ENCODE measurements at places on chromosomes 1 and 21.
A peak's percentile ranks its signal among the peaks of the same experiment; 100 is the strongest.

DNA sequence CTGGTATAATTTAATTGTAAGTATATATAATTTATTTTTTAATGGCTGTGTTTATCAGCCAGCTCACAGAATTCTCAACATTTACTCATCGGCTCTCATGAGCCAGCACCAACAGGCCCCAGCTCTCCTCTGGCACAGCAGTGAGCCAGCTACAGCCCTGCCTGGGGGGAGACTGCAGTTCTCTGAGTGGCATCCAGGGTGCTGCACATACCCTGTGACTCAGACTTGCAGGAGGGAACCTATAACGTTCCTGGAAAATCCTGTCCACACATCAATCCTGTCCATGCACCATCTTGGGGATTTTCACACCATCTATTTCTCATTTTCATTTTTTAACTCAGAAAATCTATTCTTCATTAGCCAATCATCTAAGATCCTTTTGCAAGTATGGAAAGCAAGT is 36.5 kb downstream of the FHAD1 start:
- H3K36me3 ChIP-seq, result no peaks in the 10 kb centered on the region
- H3K27me3 ChIP-seq, result no peaks in the 10 kb centered on the region
- DNase-seq, result no peak
- no peak overlapping the region for H3K27ac ChIP-seq
- peaks cover 10% of the 10 kb centered on the region for H3K4me1 ChIP-seq
- no peak overlapping the region for H3K4me3 ChIP-seq

GRCh38 chr1:231533240-231533639 is 4.8 kb downstream of the TSNAX start:
- DNase-seq, result no peak
- H3K36me3 ChIP-seq, result peaks cover 21% of the 10 kb centered on the region
- H3K4me3 ChIP-seq, result no peak overlapping the region
- H3K27ac ChIP-seq, result no peak overlapping the region
- peaks cover 5% of the 10 kb centered on the region for H3K4me1 ChIP-seq

GRCh38 chr1:58248072-58248471 is 298.5 kb downstream of the OMA1 start:
- no peaks in the 10 kb centered on the region for H3K27me3 ChIP-seq
- no peaks in the 10 kb centered on the region for H3K4me1 ChIP-seq
- no peaks in the 10 kb centered on the region for H3K36me3 ChIP-seq
- H3K27ac ChIP-seq, result no peak overlapping the region
- H3K4me3 ChIP-seq, result no peak overlapping the region

DNA sequence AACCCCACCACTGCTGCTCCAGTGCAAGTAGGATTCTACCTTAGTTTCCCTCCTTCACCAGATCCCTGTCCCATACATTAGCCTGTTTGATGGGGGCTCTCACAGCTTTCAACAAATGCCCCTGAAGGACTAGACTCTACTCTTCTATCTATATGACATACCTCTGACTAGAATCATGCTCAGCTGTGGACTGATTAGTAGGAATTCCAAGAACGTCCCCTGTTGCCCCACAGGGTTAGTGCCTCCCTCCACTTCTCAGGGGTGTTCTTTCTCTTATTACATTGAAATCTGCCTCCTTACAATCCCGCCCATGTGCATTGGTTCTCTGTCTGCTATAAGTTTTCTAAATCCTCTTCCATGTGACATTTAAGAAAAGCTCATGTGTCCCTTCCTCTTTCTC is 375.9 kb upstream of the DUSP10 start:
- H3K27me3 ChIP-seq, result peaks cover 3% of the 10 kb centered on the region
- no peak overlapping the region for H3K4me3 ChIP-seq
- no peak overlapping the region for H3K27ac ChIP-seq
- no peaks in the 10 kb centered on the region for H3K36me3 ChIP-seq
- no peaks in the 10 kb centered on the region for H3K4me1 ChIP-seq

- H3K4me3 ChIP-seq, result no peak overlapping the region
- H3K27me3 ChIP-seq, result no peaks in the 10 kb centered on the region
- H3K27ac ChIP-seq, result no peak overlapping the region
- peaks cover 47% of the 10 kb centered on the region for H3K4me1 ChIP-seq
Observed at GRCh38 chr1:23098463-23099170, 70.0 kb downstream of the LUZP1 start.

- H3K36me3 ChIP-seq, result peaks cover 2% of the 10 kb centered on the region
- H3K27ac ChIP-seq, result no peak overlapping the region
- H3K27me3 ChIP-seq, result no peaks in the 10 kb centered on the region
- DNase-seq, result no peak
- peaks cover 15% of the 10 kb centered on the region for H3K4me1 ChIP-seq
Observed at GRCh38 chr1:93598861-93599439, 82.7 kb downstream of the BCAR3 start.

- no peak for DNase-seq
- H3K4me1 ChIP-seq, result no peaks in the 10 kb centered on the region
- H3K27me3 ChIP-seq, result no peaks in the 10 kb centered on the region
Observed at GRCh38 chr1:54610048-54610447, 13.3 kb downstream of the FAM151A start.

- no peak overlapping the region for H3K4me3 ChIP-seq
- DNase-seq, result no peak
- no peaks in the 10 kb centered on the region for H3K27me3 ChIP-seq
Observed at GRCh38 chr21:36204980-36205379, 48.4 kb downstream of the DOP1B start.

GRCh38 chr1:21903638-21904453 is 33.3 kb downstream of the HSPG2 start:
- H3K27me3 ChIP-seq, result no peaks in the 10 kb centered on the region
- peaks cover 39% of the 10 kb centered on the region for H3K36me3 ChIP-seq
- H3K4me3 ChIP-seq, result no peak overlapping the region
- H3K27ac ChIP-seq, result no peak overlapping the region
- no peak for DNase-seq

DNA sequence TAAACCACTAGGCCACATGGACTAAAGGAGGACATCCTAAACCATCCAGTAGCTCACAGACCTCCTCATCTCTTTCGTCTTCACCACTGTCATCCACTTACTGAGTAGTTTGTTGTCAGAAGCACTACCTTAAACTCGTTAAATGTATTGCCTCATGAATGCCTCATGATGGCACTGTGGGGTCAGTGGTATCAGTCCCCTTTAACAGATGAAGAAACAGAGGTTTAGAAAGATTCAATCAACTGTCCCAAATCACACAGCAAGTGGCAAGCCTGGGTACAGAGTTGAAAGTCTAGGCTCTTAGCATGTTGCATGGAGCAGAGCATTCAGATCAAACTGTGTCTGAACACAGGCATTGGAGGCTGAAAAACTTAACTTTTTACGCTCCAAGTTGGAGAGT is 183.6 kb upstream of the KIAA0040 start:
- no peak overlapping the region for H3K27ac ChIP-seq
- no peak overlapping the region for H3K4me3 ChIP-seq
- no peaks in the 10 kb centered on the region for H3K36me3 ChIP-seq
- peak; percentile 19 for DNase-seq
- H3K27me3 ChIP-seq, result no peaks in the 10 kb centered on the region

DNA sequence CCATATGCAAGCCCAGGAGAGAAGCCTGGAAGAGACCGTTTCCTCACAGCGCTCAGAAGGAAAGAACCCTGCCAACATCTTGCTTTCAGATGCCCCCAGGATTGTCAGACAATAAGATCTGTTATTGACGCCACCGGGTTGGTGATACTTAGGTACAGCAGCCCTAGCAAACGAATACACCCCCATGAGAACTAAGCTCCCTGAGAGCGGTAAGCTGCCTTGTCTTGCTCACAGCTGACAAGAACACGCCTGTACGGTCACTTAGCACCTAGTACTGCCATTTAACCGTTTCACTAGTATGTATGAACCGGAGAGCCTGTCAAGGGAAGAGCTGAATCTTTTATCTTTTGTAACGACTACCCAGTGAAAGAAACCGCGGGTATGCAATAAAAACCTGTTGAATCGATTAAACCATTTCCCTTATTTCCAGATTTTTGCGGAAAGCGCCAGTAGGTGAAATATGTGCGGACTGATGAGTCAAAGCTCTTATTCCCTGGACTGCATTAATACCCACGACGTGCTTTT is 619 bp upstream of the ZBTB8B start:
- H3K4me3 ChIP-seq, result no peak overlapping the region
- H3K4me1 ChIP-seq, result no peaks in the 10 kb centered on the region
- DNase-seq, result no peak
- H3K36me3 ChIP-seq, result no peaks in the 10 kb centered on the region
- H3K27me3 ChIP-seq, result no peaks in the 10 kb centered on the region
- no peak overlapping the region for H3K27ac ChIP-seq

- no peak overlapping the region for H3K4me3 ChIP-seq
- peak; percentile 74 for DNase-seq
- no peaks in the 10 kb centered on the region for H3K4me1 ChIP-seq
- no peaks in the 10 kb centered on the region for H3K36me3 ChIP-seq
- no peaks in the 10 kb centered on the region for H3K27me3 ChIP-seq
Observed at GRCh38 chr1:70685300-70686286, 274.5 kb downstream of the CTH start.

DNA sequence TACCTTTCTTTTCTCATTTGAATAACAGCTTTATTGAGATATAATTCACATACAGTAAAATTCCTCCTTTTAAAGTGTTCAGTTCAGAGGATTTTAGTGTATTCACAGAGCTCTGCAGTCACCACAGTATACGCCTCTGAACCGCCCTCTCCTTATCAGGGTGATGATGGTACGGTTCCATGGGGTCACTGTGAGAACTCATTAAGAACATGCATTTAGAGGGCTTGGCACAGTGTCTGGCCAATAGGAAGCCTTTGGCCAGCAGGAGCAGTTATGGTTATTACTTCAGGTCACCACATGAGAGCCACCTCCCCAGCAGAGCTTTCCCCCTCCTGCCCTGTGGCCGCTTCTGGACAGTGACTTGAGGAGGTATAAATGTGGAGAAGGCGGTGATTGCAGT is 27.3 kb downstream of the KCNQ4 start:
- H3K27me3 ChIP-seq, result peaks cover 8% of the 10 kb centered on the region
- DNase-seq, result no peak
- no peak overlapping the region for H3K27ac ChIP-seq
- H3K4me1 ChIP-seq, result no peaks in the 10 kb centered on the region

DNA sequence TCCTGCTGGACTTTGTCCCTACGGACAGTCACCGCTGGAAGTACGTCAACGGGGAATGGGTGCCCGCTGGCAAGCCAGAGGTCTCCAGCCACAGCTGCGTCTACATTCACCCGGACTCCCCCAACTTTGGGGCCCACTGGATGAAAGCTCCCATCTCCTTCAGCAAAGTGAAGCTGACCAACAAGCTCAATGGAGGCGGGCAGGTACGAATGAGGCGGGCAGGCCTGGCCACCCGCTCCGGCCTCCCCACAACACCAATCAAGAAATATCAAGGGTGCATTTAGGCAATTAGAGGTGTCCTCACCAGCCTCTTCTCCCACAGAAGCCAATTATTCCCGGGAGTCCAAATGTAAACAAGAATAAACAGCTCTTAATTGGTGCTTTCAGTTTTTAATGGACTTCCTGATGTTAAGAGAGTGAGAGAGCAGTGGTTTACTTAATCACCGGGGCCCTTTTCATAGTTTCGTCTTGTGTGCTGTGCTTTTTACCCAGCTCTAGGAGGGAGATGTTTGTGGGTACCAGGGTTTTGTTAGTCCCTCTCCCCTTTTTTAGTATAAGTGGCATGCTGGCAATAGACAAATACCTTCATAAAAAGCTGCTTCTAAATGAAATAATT is 10.7 kb downstream of the TBX19 start:
- H3K36me3 ChIP-seq, result no peaks in the 10 kb centered on the region
- DNase-seq, result no peak
- H3K4me1 ChIP-seq, result 0 out of 2 replicates have a peak, but pooled peaks cover 2% of the 10 kb centered on the region
- H3K27me3 ChIP-seq, result no peaks in the 10 kb centered on the region

- no peaks in the 10 kb centered on the region for H3K27me3 ChIP-seq
- no peak overlapping the region for H3K27ac ChIP-seq
- H3K4me3 ChIP-seq, result no peak overlapping the region
- H3K36me3 ChIP-seq, result no peaks in the 10 kb centered on the region
Observed at GRCh38 chr1:241992734-241993133, 6.2 kb downstream of the MAP1LC3C start.

GRCh38 chr1:74437035-74437434 is 75.4 kb downstream of the LRRC53 start:
- no peaks in the 10 kb centered on the region for H3K27me3 ChIP-seq
- no peak overlapping the region for H3K4me3 ChIP-seq
- no peaks in the 10 kb centered on the region for H3K4me1 ChIP-seq
- no peak overlapping the region for H3K27ac ChIP-seq

DNA sequence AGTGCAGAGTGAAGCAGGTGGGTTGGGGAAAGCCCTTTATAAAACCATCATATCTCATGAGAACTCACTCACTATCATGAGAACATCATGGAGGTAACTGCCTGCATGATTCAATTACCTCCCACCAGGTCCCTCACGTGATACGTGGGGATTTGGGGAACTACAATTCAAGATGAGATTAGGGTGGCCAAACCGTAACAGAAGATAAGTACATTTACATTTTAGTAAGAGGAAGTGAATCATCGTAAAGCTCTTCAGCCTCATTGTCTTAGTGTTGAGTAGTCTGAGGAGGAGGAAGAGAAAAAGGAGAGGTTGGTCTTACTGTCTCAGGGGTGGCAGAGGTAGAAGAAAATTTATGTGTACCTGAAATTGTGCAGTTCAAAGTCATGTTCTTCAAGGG is 1053.4 kb upstream of the ADGRL4 start:
- DNase-seq, result no peak
- peaks cover 3% of the 10 kb centered on the region for H3K4me1 ChIP-seq
- no peaks in the 10 kb centered on the region for H3K27me3 ChIP-seq
- H3K4me3 ChIP-seq, result no peak overlapping the region
- H3K36me3 ChIP-seq, result no peaks in the 10 kb centered on the region

DNA sequence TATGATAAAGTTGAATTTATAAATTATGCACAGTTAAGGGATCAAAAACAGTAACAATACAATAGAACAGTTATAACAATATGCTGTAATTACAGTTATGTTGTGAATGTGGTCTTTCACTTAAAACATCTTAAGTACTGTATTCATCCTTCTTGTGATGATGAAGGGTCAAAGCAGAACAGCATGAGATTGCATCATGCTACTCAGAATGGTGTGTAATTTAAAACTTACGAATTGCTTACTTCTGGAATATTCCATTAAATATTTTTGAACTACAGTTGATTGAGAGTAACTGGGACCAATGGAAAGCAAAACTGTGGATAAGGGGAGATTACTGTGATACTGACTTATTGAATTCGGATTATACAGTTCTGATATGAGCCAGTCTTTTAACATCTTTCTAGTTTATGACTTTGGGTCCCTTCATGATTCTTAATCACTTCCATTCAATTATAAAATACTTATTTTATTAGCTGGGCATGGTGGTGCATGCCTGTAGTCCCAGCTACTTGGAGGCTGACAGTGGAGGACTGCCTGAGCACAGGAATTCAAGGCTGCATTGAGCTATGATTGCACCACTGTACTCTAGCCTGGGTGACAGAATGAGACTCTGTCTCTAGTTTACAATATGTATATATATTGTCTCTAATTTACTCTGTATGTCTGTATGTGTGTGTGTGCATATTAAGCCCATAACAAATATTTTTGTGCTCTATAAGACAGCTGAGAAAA is 43.2 kb downstream of the ATP1B1 start:
- no peak overlapping the region for H3K4me3 ChIP-seq
- no peaks in the 10 kb centered on the region for H3K36me3 ChIP-seq
- no peaks in the 10 kb centered on the region for H3K27me3 ChIP-seq
- no peaks in the 10 kb centered on the region for H3K4me1 ChIP-seq
- H3K27ac ChIP-seq, result no peak overlapping the region
